ENCODE measurements at places on chromosomes 13 and 19.

DNA sequence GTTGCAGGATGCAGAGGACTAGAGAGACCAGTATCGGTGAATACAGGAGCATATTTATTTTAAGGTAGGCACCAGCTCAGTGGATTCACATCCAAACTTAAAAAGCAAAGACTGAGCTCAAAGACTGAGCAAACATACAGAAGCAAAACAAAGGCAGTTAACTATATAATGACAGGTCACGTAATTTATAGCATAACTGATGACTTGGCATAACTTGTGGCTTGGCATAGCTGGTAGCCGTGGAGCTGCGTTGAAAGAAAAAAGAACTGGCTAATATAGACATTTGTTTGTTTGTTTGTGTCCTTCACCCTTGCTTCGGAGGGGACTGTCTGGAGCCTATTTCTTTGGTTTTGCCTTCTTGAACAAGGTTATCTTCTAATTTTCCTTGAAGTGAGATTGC, 33.7 kb downstream of the ZNF493 start:
- no peak for DNase-seq

DNA sequence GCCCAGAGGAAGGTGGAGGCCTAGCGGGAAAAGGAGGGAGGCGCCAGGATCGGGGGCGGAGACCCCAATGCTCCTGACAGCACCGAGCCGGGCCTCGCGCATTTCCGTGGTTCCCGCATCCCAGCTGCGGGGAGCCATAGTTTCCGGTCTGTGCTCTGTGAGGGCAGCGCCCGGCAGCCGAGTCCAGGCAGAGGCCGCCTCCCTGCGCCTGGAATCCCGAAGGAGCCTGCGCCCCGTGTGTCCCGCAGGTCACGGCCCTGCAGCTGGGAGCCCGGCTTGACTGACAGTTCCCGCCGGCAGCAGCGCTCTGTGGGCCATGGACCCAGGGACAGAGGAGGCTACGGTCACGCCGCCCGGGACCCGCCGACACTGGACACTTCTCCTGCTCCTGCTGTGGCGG, 74.6 kb upstream of the C13orf46 start:
- DNase-seq, result no peak

DNA sequence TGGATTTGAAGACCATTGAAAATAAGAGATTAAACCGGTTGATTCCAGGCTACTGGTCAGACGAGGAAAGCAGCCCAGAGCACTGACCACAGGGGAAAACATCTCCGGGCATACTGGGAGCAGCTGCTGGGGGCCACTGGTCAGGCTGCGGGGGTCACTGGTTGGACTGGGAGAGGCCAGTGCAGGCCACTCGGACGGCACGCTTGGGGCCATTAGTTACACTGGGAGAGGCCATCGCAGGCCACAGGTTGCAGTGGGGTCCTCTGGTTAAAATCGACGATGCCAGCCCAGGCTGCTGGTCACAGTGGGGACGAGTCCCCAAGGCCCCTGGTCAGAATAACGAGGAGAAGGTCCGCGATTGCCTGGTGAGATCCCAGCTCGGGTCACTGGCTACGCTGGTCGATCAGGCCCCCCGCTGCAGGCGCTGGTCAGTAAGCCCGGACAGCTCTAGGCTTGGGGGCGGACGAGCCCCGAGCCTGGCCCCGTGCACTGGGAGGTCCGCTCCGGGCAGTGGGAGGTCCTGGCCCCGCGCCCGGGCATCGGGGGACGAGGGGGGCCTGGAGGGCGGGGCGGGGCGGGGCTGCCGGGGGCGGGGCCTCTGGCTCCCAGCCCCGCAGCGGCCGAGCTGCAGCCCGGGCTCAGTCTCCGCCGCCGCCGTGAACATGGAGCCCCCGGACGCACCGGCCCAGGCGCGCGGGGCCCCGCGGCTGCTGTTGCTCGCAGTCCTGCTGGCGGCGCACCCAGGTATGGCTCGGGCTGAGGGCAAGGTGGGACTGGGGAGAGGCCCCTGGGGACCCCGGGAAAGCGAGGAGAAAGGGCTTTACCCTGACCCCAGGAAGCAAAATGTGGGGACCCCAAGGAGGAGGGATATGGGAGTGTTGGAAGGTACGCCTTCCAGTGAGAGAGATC, at the start of gene BCAM:
Gene BCAM (plus strand): TSS at position 641 of the 909 bp plus-strand sequence. CDS start 22 bp downstream, at position 663.
- no peak for DNase-seq

GRCh38 chr13:31031482-31031881, 99.0 kb downstream of the TEX26 start:
- DNase-seq, result no peak

GRCh38 chr13:33758113-33758512, 59.8 kb upstream of the RFC3 start:
- no peak for DNase-seq

DNA sequence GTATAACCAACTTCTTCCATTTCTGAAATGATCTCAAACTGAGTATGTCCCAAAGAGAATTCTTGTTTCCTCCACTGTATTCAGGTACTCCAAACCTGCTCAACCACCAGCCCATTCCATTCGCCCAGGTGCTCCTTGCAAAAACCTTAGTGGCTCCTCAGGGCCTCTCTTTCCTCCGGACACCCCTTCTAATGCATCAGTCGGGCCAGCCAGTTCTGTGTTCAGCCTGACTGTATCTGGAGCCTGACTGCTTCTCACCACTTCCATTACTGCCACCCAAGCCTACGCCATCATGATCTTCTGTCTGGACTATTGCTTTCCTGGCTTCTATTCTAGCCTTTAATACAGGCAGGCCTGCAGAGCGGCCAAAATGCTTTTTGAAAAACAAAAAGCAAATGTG, 1.5 kb downstream of the PHF11 start:
- DNase-seq, result no peak

Data from bone marrow (tissue), 2 donors.